ENCODE measurements at places on chromosomes 13 and 19.

DNA sequence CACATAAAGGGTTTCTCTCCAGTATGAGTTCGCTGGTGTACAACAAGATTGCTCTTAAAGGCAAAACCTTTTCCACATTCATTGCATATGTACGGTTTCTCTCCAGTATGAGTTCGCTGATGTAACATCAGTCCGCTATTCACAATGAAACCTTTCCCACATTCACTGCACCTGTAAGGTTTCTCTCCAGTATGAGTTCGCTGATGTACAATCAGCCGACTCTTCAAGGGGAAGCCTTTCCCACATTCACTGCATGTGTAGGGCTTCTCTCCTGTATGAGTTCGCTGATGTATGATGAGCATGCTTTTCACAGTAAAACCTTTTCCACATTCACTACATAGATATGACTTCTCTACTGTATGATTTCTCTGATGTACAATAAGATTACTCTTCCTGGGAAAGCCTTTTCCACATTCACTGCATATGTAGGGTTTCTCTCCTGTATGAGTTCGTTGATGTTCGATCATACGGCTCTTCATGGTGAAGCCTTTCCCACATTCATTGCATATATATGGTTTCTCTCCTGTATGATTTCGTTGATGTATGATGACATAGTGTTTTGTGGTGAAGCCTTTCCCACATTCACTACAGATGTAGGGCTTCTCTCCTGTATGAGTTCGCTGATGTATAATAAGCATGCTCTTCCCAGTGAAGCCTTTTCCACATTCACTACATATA, 6.0 kb upstream of the ZNF614 start:
- no peak for DNase-seq

DNA sequence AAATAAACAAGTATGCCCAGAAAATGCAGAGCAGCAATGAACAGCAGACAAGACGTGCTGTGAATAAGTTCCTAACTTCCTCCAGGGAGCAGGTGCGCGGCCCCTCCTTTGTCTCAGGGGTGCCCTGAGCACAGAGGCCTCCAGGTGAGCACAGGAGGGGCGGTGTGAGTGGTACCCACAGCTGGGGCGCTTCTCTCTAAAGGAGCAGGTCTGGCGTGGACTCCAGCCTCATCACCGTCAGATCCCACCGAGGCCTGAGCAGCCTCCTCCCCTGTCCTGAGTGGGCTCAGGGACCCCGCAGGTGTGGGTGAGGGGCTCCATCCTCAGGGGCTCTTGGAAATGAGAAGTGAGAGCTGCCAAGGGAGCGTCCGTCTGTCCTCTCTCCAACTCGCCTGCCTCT, 3.2 kb downstream of the LILRA5 start:
- no peak for DNase-seq

- DNase-seq: no peak
Observed at GRCh38 chr13:21696865-21697448, 26.1 kb downstream of the FGF9 start.

DNA sequence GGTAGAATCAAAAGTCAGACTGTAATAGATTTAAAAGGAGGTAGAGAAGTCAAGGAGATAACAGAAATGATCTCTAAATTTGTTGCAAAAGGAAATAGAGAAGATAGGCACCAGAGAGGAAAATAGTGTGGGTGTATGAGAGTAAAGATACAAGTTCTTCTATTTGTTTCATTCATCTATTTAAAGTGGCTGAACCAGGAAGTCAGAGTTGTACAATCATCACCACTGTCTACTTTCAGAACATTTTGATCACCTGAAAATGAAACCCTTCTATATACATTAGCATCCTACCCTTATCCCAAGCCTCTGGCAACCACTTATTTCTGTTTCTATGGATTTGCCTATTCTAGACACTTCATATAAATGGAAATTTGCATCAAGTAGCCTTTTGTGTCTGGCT, 36.7 kb downstream of the INTS6 start:
- no peak for DNase-seq

- no peak for DNase-seq
Observed at GRCh38 chr13:93672996-93673395, 446.4 kb downstream of the GPC6 start.

DNA sequence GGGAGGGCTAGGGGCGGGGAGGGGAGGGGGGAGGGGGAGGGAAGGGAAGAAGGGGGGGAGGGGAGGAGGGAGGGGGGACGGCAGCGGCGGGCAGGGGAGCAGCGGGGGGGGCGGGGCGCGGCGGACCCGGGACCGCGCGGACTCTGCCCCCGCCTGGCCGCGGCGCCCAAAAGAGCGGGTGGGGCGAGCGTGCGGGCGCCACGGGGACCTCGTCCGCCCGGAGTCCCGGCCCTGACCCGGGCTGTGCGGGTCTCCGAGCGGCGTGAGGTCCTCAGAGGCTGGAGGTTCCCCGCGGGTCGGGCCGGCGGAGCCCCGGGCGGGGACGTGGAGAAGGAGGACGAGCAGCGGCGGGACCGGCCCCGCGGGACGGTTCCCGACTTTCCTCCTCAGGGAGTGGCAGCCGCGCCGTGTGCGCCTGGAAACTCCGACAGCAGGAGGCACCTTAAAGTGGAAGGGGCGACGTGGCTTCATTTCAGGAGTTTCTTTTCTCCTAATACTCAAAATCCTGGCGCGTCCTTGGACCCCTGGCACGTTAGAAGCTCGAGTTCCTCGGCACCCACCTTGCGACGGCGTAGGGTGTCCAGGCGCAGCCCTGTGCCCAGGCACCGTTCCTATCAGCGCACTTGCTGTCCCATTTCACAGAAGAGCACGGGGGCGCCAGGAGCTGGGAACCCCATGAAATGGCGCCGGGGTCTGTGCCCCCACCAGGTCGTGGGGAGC, 518 bp upstream of the PLPP2 start:
- DNase-seq: no peak

DNA sequence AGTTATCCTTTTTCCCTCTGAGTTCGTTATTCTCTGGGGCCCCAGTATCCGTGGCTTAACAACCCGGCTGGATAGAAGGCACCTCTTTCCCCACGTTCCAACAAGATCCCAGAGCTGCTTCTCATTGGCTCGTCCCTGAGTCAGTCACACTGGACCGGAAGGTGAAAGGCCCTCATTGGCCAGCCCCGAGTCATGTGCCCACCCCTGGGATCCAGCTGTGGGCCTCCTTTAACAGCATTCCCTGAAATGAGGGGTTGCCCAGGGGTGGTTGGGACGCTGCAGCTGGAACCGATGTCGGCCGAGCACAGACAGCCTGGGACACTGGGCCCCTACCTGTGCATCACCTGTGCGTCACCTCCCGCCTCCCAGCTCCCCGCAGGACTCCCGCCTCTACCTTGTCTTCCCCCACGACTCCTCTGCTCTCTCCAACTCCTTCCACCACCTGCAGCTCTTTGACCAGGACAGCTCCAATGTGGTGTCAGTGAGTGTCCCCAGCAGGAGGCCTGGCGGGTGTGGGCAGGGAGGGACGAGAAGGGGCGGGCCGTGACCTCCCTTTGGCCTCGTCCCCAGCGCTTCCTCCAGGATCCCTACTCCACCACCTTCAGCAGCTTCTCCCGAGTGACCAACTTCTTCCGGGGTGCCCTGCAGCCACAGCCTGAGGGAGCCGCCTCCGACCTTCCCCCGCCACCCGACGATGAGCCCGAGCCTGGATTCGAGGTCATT, 4.3 kb downstream of the TBC1D17 start:
- no peak for DNase-seq

- DNase-seq: no peak
Observed at GRCh38 chr13:40464337-40465014, 202.0 kb downstream of the FOXO1 start.

DNA sequence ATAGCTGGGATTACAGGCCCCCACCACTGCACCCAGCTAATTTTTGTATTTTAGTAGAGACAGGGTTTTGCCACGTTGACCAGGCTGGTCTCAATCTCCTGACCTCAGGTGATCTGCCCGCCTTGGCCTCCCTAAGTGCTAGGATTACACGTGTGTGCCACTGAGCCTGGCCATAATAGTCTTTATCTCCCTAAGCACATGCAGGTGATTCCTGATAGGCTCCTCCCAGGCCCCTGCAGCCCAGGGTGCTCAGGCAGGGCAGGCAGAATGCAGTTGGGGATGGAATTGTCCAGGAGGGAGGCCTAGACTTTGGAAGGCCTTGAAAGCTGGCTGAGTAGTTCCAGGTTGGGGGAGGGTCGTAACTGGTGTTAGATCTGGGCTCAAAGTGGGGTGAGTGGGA, 8.5 kb downstream of the ZNF526 start:
- DNase-seq: no peak

- no peak for DNase-seq
Observed at GRCh38 chr19:41860419-41861115, 512 bp downstream of the RPS19 start.

DNA sequence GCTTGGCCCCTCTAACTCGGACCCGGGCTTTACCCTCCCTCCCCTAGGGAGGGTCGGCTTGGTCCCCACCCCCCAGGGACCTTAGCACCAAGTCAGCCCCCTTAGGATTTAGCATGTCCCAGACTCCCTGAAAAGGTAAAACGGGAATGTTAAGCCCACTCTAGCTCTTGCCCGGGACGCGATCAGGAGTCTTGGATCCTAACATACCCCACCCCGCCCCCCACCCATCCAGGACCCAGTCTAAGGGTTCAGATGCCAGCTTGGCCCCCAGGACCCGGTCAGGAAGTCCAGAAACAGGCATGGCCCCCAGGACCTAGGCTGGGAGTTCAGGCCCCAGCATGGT, 437 bp downstream of the EPOR start:
- DNase-seq: no peak

DNA sequence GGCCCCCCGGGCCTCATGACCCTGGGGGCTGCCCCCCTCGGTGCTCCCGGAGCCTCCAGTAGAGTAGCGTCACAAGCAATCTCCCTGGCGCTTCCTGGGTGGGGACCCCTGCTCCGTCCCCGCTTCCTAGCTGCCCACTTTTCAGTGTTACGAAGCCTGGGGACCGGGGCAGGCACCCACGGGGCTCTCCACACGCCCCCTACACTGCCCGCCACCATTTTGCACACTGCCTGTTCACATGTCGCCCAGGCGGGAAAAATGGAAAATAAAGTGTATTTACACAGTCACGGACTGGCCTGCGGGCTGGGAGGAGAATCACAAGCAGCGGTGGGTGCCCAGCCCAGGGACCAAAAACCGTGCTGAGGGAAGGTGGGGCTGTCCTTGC, 9.5 kb downstream of the PRR36 start:
- DNase-seq: no peak

DNA sequence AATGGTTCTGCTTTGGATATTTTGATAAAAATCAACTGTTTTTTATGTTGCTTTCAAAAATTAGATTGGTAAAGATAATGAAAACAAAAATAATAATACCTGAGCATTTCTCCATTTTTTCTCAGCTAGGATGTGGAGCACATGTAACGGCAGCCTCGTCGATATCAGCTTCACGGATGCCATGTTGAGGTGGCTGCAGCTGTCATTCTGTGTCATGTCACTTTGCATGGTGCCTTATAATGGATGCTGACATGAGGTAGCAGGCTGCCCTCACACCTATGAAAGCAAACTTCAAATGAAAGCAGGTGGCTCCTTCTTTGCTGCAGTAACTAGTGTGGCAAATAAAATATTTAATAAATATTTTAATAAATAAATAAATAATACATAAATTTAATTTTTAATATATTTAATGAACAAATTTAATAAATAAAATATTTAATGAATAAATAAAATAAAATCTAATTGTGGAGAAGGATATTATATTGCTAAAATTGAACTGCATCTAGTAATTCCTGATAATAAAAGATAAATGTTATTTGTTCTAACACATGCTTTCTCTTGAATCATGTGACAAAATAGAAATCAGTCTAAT, 955.7 kb upstream of the SLC10A2 start:
- DNase-seq: no peak

GRCh38 chr13:113060557-113061270, 44.9 kb upstream of the F7 start:
- peak; percentile 24 for DNase-seq

DNA sequence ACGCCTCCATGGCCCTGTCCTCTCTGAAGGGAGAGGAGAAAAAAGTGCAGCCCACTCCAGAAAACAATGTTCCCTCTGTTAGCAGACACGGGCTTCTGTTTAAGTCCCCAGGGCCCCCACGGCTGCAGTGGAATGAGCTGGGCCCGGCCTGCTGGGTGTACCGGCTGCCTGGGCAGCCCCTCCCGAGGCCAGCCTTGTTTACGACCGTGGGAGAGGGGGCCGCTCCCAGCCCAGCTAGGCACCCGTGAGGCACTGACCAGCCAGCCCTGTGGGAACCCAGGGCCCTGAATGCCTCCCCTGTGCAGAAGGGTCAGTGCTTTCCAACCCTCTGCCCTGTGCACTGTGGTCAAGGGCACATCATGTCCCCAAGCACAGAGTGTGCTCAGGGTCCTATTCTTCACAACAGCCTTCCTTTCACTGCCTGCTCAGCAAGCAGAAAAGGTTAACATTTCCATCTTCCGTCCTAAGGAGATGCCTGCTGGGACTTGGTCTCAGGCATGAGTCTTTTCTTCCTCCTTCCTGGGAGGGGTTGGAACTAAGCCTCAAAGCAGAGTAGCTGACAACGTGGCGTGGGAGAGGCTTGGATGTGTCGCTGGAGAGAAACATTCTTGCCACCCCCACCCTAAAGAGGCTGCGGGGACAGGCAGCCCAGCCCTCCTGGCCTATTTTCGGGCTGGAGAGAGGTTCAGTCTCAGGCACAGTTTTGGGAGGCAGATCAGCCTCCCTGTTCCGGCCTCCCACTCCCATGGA, 90.1 kb downstream of the RGCC start:
- DNase-seq: peak; percentile 64

DNA sequence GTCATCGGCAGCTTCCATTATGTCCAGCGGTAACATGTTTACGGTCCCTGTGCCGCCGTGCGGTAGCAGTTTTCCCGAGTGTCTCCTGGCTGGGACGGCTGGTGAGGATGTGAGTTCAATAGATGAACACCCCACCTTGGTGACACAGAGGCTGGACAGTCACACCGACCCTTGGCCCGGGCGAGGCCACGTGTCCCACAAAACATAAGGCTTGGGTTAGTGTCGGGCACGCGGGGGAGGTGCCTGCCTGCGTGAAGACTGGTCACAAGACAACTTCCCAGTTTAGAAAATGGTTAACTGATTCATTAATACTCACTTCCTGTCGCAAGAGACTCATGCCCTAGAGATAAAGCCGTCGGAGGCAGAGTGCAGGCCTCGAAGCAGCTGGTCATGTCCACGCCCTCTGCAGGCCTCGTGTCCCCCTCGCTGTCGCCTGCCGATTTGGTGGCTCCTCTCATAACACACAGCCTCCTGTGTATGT, 17.2 kb downstream of the RASA3 start:
- no peak for DNase-seq

All from heart left ventricle (tissue), 16 donors.